ENCODE measurements at places on chromosomes 12 and 14. TPM values are rescaled to one million over a fixed set of nuclear protein-coding genes. Genes with fewer than 3 reads are reported as not detected.

MIPOL1 gene
- total RNA-seq = not detected

OGFOD2 gene
- total RNA-seq = 25.9 TPM

CLEC4D gene
- not detected for total RNA-seq

DNA sequence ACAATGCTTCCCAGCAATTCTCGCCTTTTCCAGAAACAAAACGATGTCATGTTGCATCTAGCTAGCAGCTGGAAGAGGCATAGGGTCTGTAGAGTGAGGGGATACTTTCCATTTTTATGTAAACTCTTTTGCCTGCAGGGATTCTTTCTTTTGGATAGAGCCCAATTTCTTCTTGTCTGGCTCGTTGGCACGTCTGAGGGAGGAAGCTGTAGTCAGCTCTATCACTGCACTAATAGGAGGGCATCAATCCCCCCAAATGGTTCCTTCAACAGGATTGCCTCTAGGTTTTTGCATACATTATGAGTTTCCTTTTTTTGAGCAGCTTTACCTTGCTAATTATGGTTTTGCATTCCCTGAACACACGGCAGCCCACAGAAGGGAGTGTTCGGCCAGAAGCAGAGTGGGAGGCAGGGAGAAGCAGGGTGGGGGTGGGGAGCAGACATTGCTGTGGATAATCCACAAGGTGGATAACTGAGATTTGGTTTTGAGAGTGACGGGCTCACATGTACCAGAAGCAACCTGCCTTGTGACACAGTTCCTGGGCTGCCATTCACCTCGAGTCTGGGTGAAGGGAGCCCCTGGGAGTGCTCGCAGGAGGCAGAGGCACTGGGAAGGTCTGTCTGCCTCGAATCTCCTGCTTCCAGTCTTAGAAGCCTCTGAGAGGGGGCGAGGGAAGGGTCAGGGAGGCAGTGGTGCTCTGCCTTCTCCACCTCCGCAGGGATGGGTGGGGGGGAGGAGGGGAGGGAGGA is 24.5 kb downstream of the LRTM2 start:
- no peak for DNase-seq
- no peak overlapping the region for H3K4me3 ChIP-seq
- no peaks in the 10 kb centered on the region for H3K4me1 ChIP-seq
- no peak overlapping the region for H3K27ac ChIP-seq
- H3K36me3 ChIP-seq = no peaks in the 10 kb centered on the region
- peaks cover 2% of the 10 kb centered on the region for H3K27me3 ChIP-seq

C12orf42 gene
- 0.57 TPM for total RNA-seq

DNA sequence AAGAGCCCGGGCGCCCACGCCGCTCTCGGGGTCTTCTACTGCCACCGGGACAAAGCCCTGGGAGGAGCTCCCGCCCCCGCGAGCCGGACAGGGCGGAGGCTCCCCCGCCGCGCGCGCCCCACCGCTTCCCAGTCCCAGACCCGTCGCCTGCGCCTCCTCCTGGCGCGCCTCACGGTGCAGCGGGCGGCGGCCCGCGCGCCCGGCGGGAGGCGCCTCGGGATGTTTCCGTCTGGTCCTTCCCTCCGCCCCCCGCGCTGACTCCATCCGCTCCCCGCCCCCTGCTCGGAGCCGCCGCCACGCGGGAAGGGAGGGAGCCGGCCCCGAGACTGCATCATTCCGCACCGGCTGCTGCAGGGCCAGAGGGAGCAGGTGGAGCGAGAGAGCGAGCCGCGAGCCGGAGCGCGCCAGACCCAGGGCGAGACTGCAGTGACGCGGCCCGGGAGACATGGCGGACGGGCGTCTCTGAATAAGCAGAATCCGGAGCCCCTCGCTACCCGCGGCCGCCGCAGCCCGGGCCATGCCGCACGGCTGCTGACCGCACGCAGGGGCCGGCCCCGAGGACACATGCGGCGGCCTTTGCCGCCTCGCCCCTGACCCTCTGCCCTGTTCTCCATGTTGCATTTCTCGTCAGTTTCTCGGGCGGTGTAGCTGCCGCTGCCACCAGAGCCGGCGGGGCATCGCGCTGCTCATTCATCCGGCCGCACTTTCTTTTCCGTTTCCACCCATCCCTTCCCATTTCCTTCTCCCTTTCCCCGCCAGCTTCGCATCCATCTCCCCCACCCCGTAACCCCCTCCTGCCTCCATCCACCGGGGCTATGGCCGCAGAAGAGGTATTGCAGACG is at the start of gene BICD1:
Gene BICD1 (plus strand): TSS at position 331 of the 842 bp plus-strand sequence. CDS start 485 bp downstream, at position 816.
- peak within 1 kb of the TSS; percentile 96 for H3K27ac ChIP-seq
- H3K36me3 ChIP-seq = no peaks in the 10 kb centered on the region
- peaks cover 28% of the 10 kb centered on the region for H3K4me1 ChIP-seq
- H3K27me3 ChIP-seq = peaks cover 4% of the 10 kb centered on the region
- peak within 1 kb of the TSS; percentile 94 for H3K4me3 ChIP-seq

DEPDC4 gene
- total RNA-seq = 2.1 TPM
